ENCODE measurements at places on chromosomes 7 and 10. TPM values are rescaled to one million over a fixed set of nuclear protein-coding genes. Genes with fewer than 3 reads are reported as not detected.

DNA sequence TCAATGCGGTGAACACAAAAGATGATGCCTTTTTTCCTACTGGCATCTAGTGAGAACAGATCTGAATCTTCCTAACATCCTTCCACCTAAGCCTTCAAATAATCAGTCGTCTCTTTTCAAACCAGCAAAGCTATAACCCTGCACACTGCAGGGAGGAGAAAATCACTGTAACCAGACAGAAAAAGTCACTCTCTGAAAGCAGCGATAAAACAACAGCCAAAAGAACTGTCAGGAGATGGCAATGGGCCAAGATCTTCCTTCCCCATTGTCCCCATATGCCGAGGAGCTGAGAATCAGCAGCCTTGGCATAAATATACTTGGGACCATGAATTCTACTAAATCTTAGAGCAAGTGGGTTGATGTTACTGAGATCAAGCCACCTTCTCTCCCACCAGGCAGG is 13.1 kb downstream of the FZD9 start:
- no peak overlapping the region for H3K27ac ChIP-seq
- DNase-seq = no peak
- H3K4me3 ChIP-seq = no peak overlapping the region

- H3K27me3 ChIP-seq = no peaks in the 10 kb centered on the region
- no peaks in the 10 kb centered on the region for H3K36me3 ChIP-seq
- H3K4me3 ChIP-seq = no peak overlapping the region
- no peak overlapping the region for H3K27ac ChIP-seq
- DNase-seq = no peak
- H3K4me1 ChIP-seq = peaks cover 5% of the 10 kb centered on the region
Observed at GRCh38 chr7:77482015-77482414, 55.1 kb upstream of the PTPN12 start.

DNA sequence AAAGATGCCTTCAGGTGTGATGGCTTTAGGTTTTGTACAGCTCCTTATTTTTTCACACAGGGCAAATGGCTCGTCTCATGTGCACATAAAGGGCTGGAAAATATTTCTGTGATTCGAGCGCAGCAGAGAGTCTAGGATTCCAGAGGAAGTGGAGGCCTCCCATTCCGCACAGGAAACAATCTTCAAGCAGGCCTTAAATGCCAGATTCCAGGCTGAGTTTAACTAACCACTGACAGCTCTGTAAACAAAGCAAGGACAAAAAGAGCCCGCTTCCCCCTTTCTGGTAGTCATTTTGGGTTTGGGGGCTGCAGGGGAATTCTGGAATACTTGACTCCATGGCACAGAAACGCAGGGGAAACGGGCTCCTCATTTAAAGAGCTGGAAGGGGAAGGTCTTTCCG is 87.2 kb downstream of the CALD1 start:
- peak; percentile 32 for DNase-seq
- no peak overlapping the region for H3K4me3 ChIP-seq
- H3K27me3 ChIP-seq = no peaks in the 10 kb centered on the region
- H3K4me1 ChIP-seq = peaks cover 29% of the 10 kb centered on the region
- H3K27ac ChIP-seq = no peak overlapping the region

DNA sequence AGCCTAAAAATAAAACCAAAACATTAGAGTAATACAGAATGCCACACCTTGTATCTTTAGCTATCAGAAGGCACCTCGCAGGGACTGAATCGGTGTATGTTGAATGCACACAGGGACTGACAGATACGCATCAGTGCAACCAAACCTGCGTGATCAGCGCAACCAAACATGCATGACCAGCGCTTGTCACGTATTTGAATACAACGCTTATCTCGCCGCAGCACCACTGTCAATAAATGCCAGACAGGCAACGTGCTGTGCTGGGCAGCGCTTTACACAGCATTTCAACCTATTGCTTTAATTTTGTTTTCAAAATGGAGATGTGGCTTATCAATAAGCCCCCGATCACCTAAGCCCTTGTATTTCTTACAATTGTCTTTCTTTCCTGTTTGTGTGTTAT is 242.4 kb downstream of the SFMBT2 start:
- H3K36me3 ChIP-seq = no peaks in the 10 kb centered on the region
- no peak overlapping the region for H3K4me3 ChIP-seq

DNA sequence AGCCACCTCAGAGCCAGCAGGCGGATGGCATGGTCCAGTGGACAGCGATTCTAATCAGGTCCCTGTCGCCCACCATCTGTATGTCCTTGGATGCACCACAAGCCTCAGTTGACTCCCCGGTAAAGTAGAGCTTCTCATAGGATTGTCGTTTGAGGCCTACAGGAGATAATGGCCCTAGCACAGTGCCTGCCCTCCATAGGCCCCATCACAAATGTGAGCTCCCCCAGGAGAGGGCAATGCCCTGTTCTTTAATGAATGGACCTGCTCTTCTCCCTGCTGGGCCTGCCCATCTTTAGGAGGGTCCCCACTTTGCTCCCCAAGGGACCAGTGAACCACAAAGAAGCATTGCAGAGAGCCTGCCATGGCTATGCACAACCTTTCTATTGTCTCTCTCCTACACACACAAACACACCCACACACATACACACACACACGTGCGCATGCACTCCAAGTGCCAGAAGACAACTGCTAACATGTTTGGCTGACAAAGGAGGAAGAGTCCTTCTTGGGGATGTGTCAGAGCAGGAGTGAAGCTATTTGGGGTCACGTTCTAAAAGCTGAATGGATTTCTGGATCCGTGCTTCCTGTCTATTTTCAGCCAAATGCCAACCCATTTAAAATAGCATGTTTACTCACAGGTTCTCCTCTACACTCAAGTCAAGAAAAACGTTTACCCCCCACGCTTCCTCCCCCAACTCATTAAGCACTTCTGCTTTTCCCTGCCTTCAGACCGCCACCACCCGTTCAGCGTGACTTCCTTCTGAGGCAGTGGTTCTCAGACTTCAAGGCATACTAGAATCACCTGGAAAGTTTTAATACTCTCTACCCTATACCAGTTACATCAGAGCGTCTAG is 196.1 kb downstream of the GRID1 start:
- H3K4me1 ChIP-seq = no peaks in the 10 kb centered on the region
- H3K4me3 ChIP-seq = no peak overlapping the region
- no peak for DNase-seq
- H3K27ac ChIP-seq = no peak overlapping the region

DNA sequence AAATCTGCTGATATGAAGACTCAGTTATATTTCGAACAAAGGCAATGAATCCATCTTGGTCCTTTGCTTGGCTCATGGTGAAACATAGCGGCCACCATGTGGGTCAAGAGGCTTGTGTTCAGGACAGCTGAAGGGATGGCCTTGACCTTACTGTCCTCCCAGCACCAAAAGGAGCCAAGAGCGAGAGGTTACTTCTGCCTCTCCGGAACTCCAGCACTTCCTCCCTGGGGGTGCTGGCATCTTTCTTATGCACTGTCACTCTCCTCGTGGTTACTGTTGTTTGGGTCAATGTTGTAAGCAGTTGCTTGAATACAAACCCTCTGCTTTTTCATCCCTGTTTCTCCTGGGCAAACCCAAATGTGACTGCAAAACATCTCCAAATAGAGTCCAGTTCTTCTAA is 100.6 kb downstream of the RBM20 start:
- H3K27ac ChIP-seq = no peak overlapping the region
- no peaks in the 10 kb centered on the region for H3K27me3 ChIP-seq
- DNase-seq = no peak
- H3K36me3 ChIP-seq = no peaks in the 10 kb centered on the region

DNA sequence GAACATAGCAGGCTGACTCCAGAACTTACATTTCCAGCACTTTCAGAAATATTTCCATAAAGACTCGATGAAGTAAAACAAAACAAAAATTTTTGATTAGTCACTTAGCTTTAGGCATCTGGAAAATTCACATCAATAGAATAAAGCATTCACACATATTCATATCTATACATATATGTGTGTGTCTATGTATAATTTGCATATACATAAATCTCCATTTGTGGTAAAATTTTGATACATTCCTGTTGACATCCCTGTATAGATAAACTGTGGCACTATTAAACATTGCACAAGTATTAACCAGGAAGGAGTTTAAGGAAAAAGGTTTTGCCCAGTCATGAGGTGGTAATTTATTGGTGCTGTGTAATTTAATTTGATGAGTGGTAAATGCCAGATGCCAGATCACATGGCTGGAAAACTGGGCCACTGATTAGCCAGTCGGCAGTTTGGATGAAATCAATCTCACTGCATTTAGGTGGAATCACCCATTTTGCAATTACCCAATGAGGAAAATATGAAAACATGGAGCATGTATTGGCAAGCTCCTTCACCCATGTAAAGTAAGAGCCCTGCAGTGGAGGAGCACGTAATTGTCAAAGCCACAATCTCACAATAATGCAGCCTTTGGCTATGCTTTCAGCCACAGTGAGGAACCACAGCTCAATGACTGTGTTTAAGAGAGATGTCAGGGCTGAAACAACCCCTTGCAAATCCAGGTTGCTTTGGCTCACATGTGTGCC is 294.6 kb downstream of the RNLS start:
- no peak overlapping the region for H3K27ac ChIP-seq
- DNase-seq = no peak
- no peaks in the 10 kb centered on the region for H3K36me3 ChIP-seq
- H3K4me3 ChIP-seq = no peak overlapping the region
- no peaks in the 10 kb centered on the region for H3K4me1 ChIP-seq
- H3K27me3 ChIP-seq = no peaks in the 10 kb centered on the region

DNA sequence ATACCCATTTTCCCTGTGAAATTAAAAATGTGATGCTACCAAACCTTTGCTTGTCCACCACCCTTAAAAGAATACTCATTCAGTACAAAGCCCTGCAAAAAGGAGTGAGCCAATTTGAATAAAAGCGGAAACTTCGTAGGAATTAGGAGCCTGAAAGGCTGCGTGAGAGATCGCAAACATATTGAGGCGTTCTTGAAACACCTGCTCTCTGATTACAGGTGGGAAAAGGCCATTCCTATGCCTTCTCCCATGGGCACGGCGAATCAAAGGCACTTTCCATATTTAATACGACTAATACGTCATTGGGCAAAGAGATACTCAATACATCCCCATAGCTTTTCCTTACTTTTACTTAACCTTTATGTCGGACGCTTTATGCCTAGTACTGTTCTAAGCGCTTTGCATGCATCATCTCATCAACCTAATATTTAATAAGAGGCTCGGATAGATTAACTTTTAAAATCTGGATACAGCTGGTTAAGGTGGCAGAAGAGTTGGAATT is 30.9 kb upstream of the KMT2E start:
- H3K27ac ChIP-seq = peak overlapping the region; percentile 96
- H3K4me1 ChIP-seq = peaks cover 61% of the 10 kb centered on the region
- DNase-seq = no peak
- peak overlapping the region; percentile 65 for H3K4me3 ChIP-seq
- no peaks in the 10 kb centered on the region for H3K27me3 ChIP-seq

DNA sequence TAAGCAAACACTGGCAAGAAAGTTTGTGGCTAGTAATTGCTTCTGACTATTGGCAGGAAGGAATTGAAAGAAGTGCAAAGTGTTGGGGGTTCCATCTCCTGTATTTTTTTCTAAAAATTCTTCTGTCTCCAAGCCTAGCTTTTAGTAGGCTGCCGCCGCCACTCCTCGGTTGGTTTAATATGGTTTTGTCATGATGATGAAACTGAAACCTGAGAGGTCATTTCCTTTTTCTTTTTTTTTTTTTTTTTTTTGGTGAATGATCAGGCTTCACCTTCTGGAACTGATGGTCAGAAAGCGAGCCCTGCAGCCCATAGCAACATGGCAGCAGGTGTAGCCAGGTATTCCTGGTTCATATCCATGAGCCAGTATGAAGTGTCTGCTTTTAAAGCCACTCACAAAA is 75.3 kb upstream of the AGBL3 start:
- no peak overlapping the region for H3K27ac ChIP-seq
- peak; percentile 54 for DNase-seq
- no peaks in the 10 kb centered on the region for H3K36me3 ChIP-seq
- H3K4me1 ChIP-seq = peaks cover 8% of the 10 kb centered on the region
- H3K27me3 ChIP-seq = no peaks in the 10 kb centered on the region

GRCh38 chr10:102004376-102004775 is 51.6 kb downstream of the ARMH3 start:
- peaks cover 5% of the 10 kb centered on the region for H3K4me1 ChIP-seq
- no peaks in the 10 kb centered on the region for H3K36me3 ChIP-seq
- DNase-seq = no peak
- H3K27me3 ChIP-seq = no peaks in the 10 kb centered on the region
- H3K27ac ChIP-seq = no peak overlapping the region

DNA sequence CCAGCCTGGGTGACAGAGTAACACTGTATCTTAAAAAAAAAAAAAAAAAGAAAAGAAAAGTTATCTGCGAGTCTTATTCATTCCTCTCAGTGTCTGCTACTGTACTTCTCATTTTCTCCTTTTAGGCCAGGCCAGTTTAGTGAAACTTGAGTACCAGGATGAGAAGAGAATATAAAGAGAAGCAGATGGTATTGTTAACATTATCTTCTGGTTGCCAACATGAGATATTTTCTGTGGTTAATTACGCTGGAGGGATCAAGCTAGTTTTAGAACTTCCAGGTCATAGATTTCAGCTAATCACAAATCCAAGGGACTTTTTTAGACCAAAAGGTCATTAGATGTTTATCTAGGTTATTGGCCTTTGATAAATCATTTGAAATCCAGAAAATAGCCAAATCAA is 252.6 kb upstream of the SMIM30 start:
- no peak for DNase-seq
- H3K27ac ChIP-seq = no peak overlapping the region
- H3K36me3 ChIP-seq = no peaks in the 10 kb centered on the region
- H3K4me3 ChIP-seq = no peak overlapping the region
- H3K27me3 ChIP-seq = peaks cover 66% of the 10 kb centered on the region
- no peaks in the 10 kb centered on the region for H3K4me1 ChIP-seq

- peaks cover 8% of the 10 kb centered on the region for H3K36me3 ChIP-seq
- DNase-seq = no peak
- peak overlapping the region; percentile 80 for H3K4me3 ChIP-seq
- peaks cover 13% of the 10 kb centered on the region for H3K4me1 ChIP-seq
- peak overlapping the region; percentile 66 for H3K27ac ChIP-seq
- no peaks in the 10 kb centered on the region for H3K27me3 ChIP-seq
Observed at GRCh38 chr10:5891009-5891408, 966 bp downstream of the FBH1 start.

DNA sequence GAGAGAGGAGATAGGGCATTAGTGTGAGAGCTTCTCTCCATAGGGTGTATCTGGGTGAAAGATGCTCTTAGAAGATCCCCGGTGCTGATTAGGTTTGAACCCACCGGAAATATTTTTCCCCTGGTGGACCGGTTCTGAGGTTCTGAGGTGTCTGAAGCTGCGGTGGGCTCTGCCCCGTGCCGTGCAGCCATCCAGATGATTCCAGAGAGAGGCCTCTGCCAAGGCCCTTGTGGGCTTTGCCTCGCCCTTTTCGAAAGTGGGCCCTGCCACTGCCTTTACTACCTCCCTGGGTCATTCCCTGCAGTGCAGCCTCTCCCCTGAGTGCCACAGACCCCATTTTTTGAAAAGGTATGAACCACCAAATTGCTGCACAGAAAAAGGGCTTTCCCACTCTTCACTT is 2.8 kb downstream of the GIMAP8 start:
- no peak for DNase-seq
- no peak overlapping the region for H3K27ac ChIP-seq
- H3K4me3 ChIP-seq = no peak overlapping the region

The C7orf57 gene
- 0.42 TPM for total RNA-seq

- no peak overlapping the region for H3K27ac ChIP-seq
- DNase-seq = no peak
- H3K36me3 ChIP-seq = peaks cover 6% of the 10 kb centered on the region
Observed at GRCh38 chr10:127024685-127025435, 119.6 kb downstream of the DOCK1 start.

- no peaks in the 10 kb centered on the region for H3K4me1 ChIP-seq
- no peak overlapping the region for H3K4me3 ChIP-seq
- no peak for DNase-seq
- no peaks in the 10 kb centered on the region for H3K36me3 ChIP-seq
Observed at GRCh38 chr10:12993595-12993994, 7.9 kb downstream of the CCDC3 start.

GRCh38 chr10:77247031-77247990 is 390.3 kb downstream of the KCNMA1 start:
- DNase-seq = no peak
- no peaks in the 10 kb centered on the region for H3K36me3 ChIP-seq
- no peaks in the 10 kb centered on the region for H3K27me3 ChIP-seq
- no peaks in the 10 kb centered on the region for H3K4me1 ChIP-seq

All from GM23338 (cell line).